Stimulated activated CD8-positive, alpha-beta memory T cell treated with anti-CD3 and anti-CD28 coated beads, Interleukin-7, amount 100 ng/mL, for 1 hour (primary cell): ENCODE measurements at places on chromosomes 5 and 9.

- DNase-seq: no peak
These were observed 24.1 kb upstream of the SLC25A48 start for GRCh38 chr5:135810188-135810943.

GRCh38 chr9:3916411-3916810 lies 383.5 kb downstream of the GLIS3 start:
- no peak for DNase-seq

- DNase-seq: no peak
These were observed 96.9 kb downstream of the SLC1A3 start for GRCh38 chr5:36703245-36703860.

GRCh38 chr5:37109338-37109737 lies 139.8 kb downstream of the CPLANE1 start:
- DNase-seq: no peak

DNA sequence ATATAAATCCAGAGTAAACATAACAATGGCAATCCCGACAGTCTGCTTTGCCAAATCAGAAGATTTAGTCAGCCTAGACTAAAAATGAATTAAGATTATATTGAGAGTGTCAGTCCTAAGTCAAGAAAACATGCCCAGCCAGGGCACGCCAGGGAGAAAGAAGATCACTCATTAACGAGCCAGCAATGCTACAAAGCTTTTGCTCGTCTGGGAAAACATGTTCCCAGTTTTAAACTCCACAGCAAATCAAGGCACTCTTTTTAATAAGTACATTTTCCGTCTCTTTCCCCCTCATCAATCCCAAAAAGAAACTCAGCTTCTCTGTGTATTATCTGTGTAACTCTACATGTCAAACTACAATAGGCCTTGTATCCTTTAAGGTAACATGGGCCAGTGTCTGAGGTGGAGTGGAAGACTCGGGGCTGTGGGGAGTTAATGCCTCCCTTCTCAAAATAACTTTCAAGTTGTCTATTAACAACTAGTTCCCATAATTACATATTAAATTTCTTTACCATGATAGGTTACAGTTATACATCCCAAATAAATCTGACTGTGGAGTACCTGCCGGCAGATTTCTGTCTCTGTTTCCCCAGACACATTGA lies 40.9 kb downstream of the NFIB start:
- DNase-seq: no peak

DNA sequence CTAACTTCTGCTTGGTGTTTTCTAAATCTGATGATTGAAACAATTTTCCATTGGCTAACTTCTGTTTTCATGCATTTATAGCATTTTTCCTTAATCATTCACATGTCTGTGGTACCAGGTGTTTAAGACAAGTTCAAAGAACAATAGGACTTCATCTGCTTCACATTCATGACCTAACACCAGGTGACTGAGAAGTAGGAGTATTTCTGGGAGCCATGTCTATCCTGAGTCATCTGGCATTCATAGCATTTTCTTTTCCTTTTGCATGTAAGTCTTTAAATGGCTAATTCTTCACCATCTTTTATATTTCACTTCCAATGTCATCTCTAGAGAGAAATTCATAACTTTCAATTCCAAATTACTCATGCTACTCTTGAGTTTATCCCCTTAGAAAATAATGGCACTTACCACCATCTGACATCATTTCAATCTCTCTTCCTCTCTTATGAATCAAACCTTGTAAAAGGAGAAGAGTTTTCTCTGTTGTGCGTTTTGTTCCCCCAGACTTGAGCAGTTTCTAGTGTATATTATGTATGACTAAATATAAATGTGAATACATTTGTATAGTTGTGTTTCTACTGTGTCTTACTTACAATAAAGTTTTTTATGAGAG lies 1196.1 kb upstream of the CDH9 start:
- DNase-seq: no peak

- no peak for DNase-seq
These were observed 18.1 kb downstream of the MAMDC2 start for GRCh38 chr9:70061776-70062175.

DNA sequence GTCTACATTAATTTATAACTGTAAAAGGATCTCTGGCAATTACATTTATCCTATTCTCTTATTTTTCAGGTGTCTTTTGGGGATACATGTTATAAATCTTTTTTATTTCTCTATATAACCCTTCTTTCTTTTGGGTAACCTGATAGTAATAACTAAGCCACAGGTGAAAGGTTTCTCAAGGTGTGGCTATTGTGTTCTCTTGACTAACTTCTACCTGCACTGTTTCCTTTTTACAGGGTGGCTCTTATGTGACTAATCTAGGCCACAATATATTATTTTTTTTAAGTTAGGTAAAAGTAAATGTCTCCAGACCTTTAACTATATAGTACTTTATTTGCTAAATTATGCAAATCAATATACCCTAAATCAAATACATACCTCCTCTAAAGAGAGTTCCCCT lies 193.2 kb downstream of the EFNA5 start:
- no peak for DNase-seq

DNA sequence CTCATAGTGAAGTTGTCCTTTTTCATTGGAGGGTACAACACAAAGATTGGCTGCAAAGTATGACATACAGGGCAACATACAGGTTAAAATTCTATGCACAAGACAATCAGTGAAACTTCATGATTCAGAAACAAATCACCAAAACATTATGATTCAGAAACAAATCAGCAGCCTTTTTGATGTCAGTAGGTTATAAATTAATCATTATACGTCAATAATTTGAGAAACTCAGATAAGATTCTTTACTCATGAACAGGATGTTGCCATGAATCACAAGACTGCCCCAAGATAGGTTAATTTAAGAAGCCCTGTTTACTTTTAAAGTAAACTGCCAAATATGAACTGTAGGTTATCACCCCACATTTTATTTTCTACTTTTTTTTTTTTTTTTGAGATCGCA lies 62.2 kb upstream of the IL33 start:
- DNase-seq: no peak

- no peak for DNase-seq
These were observed 20.9 kb downstream of the KCTD16 start for GRCh38 chr5:144191531-144191930.

GRCh38 chr9:113591899-113592625 lies 128.5 kb downstream of the RGS3 start:
- no peak for DNase-seq

DNA sequence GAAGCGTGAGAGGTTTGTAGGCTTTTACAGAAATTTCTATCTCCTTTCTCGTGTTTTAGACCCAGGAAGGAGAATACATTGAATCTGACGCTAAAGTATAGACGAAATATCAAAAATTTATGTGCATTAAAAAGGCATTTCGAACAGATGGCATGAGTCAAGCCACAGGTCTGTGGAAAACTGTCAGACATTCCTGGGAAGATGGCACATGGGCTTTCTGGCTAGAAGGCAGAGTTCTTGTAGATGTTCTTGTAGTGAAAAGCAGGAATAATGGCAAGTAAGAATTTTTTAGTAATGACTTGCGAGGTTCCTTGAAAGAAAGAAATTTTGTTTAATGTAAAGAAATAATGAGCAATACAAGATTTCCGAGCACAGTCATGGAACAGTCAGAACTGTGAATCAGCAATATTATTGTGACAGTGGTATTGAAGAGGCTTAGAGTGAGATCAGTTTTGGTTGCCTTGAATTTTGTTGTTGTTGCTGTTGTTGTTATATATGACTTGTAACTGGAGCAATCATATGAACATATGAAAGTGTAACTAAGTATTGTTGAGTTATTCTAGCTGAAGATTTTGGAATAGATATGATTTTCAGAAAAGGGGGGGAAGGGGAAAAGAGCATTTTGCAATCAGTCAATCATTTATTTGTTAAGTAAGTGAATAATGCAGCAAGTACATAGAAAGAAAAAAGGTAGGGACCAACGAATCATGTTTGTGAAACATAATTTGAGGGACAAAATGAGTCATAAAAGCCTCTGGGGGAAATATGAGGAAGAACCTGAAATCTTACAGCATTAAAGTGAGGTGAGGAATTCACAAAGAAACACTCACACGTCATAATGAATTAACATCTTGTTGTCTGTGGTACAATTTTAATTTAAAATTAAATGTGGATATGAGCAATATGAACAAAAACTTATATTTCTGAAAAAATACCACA lies 339.0 kb upstream of the CTNND2 start:
- DNase-seq: no peak

GRCh38 chr5:160547061-160547460 lies 125.4 kb downstream of the PTTG1 start:
- no peak for DNase-seq

GRCh38 chr5:75510836-75511434 lies 494 bp downstream of the CERT1 start:
- peak; percentile 6 for DNase-seq

- DNase-seq: no peak
These were observed 15.4 kb downstream of the IER5L start for GRCh38 chr9:129162497-129163197.

DNA sequence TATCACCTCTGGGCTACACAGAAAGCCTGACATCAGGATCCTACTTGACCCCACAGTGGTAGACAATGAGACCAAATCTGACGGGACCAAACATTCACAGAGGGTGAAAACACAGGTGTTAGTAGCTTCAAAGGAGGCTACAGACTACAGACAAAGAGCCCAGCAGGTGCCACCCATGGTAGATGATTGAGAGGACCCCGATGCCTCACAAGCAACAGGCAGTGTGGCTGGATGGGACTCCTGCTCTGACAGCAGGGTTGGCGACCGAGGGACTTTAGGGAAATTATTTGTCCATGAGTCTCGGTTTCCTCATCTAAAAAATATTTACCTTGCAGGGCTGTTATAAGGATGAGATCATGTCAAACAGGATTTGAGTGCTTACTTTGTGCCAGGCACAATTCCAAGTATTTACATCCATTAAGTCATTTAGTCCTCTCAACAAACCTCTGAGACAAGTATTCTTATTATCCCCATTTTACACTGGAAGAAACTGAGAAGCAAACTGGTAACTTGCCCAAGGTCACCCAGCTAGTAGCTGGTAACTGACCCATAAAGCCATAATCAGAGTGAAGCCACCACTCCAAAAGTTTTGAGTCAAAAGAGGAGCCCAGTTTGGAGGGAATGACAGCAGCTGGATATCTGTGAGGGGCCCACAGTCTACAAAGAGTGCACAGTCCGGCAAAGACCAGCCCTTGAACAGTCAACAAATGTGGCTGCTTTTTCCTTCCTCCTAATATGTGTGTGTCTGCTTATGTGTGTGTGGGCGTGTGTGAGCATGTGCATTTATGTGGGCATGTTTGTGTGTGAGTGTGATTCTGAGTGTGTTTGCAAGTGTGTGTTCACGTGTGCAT lies 502.0 kb downstream of the BNC2 start:
- DNase-seq: no peak

DNA sequence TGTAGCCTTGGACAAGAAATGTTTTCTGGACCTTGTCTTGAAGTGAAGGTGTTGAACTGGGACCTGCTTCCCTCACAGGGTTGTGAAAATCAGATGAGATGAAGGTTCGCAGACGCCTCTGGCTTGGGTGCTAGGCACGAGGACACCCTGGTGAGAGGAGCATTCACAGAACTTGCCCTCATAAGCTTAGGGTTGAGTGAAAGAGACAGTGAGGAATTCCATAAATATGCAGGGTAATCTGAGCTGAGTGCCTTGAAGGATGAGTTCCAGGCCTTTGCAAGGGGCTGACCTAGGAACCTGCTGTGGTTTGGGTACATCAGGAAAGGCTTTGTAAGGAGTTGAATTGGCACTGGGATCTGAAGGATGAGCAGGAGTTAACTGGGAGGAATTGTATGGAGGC lies 75.7 kb upstream of the SAP30L start:
- DNase-seq: no peak

DNA sequence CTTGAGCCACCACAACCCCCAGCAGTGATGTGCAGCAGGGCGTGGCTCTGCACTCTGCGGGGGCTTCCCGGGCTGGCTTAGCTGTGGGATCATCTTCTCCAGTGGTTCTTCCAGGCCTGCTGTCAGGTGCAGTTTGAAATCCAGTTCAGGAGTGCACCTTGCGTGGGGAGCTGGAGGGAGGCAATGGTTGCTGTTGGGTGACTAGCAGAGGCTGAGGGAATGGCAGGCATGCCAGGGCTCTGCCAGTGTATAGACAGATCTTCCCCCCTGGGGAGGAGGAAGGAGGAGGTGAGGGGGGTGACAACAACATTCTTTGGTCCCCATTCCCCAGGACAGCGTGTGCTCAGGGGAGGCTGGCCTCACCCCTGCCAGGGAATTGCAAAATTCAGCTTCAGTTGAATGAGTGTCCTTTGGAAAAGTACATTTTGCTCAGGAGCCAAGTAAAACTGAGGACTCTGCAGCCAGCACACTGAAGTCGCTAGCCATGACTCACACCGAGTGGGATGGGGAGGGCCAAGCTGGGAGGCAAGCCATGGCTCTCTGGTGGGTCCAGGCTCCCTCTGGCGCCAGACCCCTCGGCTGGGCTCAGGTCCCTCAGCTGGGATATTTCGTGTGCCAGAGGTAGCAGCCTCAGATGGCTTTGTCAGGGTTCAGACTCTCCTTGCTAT lies 35.0 kb downstream of the ERGIC1 start:
- no peak for DNase-seq

DNA sequence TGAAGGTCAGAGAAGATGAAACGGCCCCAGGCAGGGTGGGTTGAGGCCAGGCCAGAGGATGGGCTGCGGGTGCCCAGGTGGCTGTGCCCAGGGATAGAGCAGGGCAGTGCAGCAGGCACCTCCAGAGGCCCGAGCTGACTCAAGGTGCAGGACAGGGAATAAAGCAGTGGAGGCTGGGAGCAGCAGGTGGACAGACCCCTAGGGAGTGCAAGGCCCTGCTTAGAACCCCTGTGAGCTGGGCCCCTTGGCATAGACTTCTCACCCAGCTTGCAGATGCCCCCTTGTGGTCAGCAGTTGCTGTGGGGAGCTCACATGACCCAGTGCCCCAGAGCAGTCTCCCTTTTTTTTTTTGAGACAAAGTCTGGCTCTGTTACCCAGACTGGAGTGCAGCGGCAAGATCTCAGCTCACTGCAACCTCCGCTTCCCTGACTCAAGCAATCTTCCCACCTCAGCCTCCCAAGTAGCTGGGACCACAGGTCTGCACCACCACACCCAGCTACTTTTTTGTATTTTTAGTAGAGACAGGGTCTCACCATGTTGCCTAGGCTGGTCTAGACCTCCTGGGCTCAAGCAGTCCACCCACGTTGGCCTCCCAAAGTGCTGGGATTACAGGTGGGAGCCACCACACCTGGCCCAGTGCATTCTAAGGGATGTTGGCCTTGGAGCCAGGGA lies 118.8 kb downstream of the WNK2 start:
- peak; percentile 24 for DNase-seq
